ENCODE measurements at places on chromosomes 4 and X. TPM values are rescaled to one million over a fixed set of nuclear protein-coding genes. Genes with fewer than 3 reads are reported as not detected.

DNA sequence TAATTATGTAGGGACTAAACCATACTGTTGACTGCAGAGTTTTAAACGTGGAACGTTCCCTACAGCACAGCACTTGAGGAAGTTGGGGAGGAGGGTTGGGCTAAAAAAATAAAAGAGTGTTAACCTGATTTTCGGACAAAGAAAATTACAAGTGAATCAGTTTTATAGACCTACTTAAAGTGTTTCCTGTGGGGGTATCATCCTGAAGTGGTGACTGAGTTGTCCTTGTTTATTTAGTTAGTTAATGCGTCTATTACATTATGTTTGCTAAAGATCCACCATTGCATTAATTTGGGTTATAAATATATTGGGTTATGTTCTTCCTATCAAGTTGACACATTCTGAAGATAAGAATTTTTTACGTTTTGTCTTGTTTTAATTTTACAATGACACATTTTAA, 14.7 kb downstream of the UNC5C start:
- no peak for DNase-seq

- DNase-seq: no peak
Measured at GRCh38 chr4:42615131-42615763, 41.7 kb downstream of the ATP8A1 start.

- DNase-seq: no peak
Measured at GRCh38 chr4:32841217-32841616, 2121.0 kb downstream of the PCDH7 start.

GRCh38 chr4:155603360-155603891, 63.2 kb upstream of the GUCY1A1 start:
- no peak for DNase-seq

SLC39A8 gene
- total RNA-seq: 66.9 TPM

GSX2 gene
- total RNA-seq: not detected

DNA sequence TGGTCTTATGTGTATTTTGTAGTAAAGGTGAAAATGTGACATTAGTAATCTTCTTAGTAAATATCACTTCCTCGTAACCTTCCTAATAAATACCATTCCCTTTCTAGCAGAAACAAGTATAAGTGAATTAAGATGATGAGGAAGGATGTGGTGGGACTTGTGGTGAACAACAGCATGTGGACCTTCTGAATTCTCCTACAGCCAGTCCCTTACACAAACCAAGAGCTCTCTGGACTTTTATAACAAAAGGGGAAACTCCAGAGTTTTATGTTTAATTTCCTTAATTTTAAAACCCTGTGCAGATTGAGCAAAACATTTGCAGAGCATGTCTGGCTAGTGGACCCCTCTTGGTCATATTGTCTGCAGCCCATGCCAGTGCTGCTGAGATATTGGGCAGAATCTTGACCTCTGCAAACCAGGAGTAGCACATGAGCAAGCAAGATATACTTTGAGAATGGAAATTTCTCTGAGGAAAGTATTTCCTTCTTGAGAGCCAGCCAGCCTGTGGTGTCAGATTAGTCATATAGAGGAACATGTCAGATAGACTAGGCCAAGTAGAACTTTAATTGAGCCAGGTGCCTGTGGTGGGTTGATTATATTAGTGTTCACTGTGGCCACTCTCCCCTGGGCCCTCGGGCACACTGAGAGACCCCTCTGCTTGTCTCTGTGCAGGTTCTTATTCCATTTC, 328.2 kb downstream of the DKK2 start:
- DNase-seq: no peak

DNA sequence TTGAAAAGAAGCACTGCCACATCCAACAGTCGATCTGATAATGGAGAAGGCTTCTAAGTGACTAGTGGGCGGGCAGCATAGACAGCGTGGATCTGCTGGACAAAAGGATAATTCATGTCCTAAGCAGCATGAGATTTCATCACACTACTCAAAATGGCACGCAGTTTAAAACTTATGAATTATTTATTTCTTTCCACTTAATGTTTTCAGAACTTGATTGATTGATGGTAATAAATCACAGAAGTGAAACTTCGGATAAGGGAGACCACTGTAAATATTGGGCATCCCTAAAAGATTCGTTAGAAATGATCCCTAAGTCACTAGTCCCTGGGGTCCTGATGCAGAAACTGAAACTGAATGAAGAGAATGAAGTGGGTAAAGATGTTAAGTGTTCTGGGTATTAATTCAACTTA, 93.0 kb upstream of the ANK2 start:
- DNase-seq: no peak

- DNase-seq: no peak
Measured at GRCh38 chr4:118775405-118775804, 60.5 kb downstream of the SEC24D start.

DNA sequence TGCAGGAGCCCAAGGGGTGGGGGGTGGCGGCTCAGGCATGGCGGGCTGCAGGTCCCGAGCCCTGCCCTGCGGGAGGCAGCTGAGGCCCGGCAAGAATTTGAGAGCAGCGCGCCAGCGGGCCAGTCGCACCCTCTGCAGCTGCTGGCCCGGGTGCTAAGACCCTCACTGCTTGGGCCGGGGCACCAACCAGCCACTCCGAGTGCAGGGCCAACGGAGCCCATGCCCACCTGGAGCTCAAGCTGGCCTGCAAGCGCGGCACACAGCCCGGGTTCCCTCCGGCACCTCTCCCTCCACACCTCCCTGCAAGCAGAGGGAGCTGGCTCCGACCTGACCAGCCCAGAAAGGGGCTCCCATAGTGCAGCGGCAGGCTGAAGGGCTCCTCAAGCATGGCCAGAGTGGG, 758.2 kb upstream of the INTU start:
- DNase-seq: no peak

IGSF1 gene
- not detected for total RNA-seq

- no peak for DNase-seq
Measured at GRCh38 chr4:184293552-184293951, 75.9 kb upstream of the ENPP6 start.

DNA sequence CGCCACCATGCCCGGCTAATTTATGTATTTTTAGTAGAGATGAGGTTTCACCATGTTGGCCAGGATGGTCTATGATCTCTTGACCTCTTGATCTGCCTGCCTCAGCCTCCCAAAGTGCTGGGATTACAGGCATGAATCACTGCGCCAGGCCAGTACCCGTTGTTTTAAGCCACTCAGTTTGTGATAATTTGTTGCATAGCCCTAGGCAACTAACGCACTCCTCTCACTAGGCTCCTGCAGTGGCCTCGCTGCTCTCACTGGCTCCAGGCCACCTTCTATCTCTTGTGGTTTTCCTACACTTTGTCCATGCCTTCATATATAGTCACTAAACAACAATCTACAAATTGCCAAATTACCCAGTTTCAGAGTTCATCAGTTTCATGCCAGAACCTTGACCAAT, 58.1 kb downstream of the DCHS2 start:
- DNase-seq: no peak

DNA sequence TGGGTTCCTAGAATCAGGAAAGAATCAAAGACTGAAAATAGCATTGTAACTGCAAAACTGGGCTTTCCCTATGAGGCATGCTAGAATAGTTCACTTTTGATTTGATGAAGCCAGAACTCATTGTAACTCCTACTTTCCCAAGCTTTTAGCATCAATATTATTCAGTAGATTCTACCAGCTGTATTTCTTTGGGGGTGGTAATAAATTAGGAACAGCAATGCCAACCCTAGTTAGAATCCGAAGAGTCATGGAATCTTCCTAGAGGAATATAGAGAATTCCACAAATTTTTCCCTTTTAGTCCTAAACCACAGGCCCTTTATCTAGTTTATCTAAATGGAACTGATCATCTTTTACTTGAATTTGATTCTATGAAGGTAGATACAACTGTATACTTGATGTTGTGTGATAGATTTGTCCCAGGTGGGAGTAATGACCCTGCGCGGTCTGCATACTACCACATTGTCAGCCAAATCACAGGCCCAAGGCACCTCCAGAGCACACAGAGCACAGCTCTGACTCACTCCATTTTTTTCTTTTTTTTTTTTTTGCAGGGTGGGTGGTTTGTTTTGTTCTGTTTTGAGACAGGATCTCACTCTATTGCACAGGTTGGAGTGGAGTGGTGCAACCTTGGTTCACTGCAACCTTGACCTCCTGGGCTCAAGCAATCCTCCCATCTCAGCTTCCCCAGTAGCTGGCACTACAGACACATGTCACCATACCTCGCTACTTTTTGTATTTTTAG, 66.6 kb downstream of the EDNRA start:
- peak; percentile 12 for DNase-seq

GRCh38 chr4:98838531-98838930, 90.4 kb downstream of the EIF4E start:
- no peak for DNase-seq

- DNase-seq: no peak
Measured at GRCh38 chr4:16116019-16116418, 32.2 kb upstream of the PROM1 start.
